Stimulated activated CD8-positive, alpha-beta memory T cell treated with anti-CD3 and anti-CD28 coated beads, Interleukin-15, amount 100 ng/mL, for 4 hours (primary cell): ENCODE measurements at places on chromosomes 12 and 14.

GRCh38 chr14:103931422-103931821 lies 3.2 kb downstream of the TDRD9 start:
- no peak for DNase-seq

DNA sequence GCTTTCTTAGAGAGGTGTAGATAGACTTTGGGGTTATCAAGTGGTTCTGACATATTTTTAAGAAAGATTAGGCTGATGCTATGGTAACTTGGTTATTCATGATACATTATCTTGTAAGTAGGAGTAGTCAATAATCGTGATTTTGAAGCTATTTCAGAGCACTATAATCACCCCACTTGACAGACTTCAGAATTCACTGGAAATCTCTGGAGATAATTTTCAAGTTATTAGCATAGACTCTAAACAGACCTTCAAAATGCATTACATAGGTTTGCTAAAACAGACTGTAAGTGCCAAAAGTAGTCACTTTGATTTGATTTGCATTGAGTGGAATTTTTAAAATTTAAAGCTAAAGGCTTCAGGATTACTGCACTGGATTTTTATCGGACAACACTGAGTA lies 74.3 kb downstream of the ERGIC2 start:
- DNase-seq = no peak

DNA sequence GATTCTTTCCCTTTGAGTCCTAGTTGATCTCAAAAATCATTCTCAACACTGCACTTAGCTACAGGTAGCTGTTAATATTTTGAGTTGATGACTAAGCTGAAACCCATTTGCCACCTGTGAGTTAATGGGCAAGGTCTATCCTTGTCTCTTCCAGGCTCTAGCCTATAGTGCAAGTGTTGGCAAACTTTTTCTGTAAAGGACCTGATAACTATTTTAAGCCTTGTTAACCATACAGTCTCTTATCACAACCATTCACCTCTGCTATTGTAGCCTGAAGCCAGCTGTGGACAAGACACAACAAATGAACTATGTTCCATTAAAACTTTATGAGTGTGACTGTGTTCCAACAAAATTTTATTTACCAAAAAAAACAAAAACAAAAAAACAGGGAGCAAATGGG lies 19.4 kb downstream of the RAP1B start:
- DNase-seq = no peak

DNA sequence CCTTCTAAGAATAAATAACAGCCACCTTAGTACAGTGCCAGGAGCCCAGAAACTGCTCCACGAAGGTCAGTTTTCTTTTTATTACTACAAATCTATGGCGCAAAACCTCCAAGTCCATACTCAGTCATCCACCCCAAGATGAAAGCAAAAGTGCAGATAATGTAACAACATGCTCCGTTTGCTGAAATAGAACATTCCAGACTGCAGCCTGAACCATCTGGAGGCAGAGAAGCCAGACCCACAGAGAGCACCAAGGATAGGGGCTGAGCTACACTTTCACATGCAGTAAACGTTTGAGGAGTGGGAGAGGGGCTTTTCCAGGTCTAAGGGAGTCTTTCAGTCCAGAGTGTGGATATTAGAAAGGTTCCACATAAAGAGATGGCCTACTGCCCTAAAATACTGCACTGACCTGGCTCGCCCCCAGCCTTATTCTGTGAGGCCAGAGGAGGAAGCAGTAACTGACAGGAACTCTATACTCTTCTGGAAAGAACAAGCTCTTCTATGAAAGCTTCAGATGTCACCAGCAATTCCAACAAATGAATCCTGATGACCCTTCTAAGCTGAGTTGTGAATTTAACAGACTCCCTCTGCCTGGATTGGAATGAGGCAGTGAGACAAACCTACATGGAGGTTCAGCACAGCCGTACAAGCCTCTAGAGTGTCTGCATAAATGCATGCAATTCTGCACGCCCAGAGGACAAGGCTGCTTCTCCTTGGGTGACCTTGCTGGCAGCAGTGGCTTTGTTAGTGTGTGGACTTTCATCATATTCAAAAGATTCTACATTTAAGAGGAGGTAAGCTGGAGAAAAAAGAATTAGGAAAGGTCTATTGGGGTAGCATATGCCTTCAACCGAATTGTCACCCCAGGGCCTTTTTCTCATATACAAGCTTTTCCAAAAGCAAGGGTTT lies 153.9 kb upstream of the EGLN3 start:
- DNase-seq = no peak

- no peak for DNase-seq
Observed at GRCh38 chr12:7441216-7441615, 2.7 kb downstream of the CD163L1 start.

GRCh38 chr12:103647267-103647666 lies 60.2 kb downstream of the STAB2 start:
- DNase-seq = no peak

DNA sequence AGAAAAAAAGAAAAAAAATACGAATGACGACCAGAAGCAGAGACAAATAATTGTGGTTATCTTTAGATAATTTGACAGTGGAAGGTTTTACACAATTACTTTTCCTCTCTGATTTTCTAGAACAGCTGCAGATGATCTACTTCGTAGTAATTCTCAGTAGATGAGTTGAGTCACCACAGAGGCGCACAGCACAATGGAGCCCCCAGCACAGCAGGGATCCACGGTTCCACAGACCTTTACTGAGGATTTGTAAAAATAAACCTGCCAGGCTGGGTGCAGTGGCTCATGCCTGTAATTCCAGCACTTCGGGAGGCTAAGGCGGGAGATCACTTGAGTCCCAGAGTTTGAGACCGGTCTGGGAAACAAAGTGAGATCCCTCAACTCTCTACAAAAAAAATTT lies 29.3 kb downstream of the AMN start:
- no peak for DNase-seq

DNA sequence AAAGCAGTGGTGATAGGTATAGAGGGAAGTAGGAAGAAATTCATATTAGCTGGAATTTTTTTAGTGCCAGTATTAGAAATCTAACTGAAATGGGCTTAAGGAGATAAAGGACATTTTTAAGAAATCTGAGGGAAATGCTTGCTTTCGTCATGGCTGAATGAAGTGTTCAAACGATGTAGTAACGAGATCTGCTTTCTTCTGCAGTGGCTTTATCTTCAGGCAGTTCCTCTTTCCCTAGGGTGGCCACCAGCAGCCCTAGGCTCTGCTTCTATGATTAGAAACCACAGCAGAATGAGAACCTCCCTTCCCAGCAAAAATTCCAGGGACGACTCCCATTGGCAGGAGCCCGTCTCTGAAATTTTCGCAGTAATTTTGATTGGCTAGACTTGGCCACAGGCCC lies 163.9 kb upstream of the FRMD6 start:
- DNase-seq = no peak

DNA sequence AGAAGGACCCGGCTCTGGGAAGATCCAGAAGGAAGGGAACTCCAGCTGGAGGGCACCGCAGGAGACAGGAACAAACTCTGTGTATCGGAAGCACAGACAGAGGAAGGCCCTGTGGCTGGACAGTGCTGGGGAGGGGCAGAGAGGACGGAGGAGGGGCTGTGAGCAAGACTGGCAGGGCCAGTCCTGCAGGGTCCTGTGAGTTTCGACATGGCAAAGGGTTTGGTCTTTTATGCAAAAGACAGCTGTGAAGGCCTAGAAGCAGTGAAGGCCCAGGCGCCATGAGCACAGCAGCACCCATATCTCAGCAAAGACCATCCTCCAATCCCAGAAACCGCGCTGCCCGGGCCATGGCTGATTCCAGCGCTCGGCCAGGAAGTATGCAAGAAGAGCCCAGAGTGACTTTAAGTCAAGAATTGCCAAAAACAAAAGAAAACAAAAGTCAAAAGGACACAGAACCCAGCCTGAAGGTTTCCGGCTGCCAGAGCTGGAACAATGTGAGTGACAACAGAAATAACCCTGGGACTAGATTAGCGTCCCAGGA lies 126.5 kb downstream of the NCOR2 start:
- no peak for DNase-seq

DNA sequence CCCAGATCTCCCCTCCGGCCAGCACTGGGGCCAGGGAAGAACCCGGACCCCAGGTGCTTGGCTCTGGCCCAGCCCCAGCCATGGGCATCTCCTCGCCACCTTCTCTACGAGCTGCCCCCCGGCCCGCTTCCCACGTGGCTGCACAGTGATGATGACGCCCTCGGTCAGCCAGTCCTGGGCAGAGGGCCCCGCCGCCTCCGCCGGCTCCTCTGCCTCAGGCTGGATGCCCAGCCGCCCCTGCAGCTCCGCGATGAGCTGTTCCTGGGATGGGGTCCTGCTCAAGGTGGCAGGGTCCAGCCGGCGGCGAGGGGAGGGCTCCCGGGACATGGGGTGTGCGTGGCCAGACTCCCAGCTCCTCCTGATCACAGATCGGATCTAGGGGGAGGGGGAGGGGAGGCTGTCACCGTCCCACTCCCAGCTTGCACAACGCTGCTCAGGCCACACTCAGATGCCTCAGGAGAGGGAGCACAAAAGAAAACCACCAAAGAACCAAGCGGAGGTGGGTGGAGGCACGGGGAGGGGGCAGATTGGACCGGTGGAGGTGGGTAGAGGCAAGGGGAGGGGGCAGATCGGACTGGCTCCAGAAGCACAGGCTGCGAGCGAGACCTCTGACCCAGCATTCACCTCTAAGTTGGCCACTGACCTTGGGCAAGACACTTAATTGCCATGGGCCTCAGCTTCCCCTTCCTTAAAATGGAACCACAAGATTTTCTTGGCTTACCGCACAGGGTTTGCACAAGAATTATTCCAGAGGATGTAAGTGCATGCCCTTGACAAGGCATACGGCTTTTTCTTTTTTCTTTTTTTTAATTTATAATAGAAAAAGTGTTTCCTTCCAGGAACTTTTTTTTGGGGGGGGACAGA lies 16.1 kb upstream of the RPLP0 start:
- no peak for DNase-seq

GRCh38 chr12:2856051-2856450 lies 788 bp downstream of the TEX52 start:
- DNase-seq = no peak

DNA sequence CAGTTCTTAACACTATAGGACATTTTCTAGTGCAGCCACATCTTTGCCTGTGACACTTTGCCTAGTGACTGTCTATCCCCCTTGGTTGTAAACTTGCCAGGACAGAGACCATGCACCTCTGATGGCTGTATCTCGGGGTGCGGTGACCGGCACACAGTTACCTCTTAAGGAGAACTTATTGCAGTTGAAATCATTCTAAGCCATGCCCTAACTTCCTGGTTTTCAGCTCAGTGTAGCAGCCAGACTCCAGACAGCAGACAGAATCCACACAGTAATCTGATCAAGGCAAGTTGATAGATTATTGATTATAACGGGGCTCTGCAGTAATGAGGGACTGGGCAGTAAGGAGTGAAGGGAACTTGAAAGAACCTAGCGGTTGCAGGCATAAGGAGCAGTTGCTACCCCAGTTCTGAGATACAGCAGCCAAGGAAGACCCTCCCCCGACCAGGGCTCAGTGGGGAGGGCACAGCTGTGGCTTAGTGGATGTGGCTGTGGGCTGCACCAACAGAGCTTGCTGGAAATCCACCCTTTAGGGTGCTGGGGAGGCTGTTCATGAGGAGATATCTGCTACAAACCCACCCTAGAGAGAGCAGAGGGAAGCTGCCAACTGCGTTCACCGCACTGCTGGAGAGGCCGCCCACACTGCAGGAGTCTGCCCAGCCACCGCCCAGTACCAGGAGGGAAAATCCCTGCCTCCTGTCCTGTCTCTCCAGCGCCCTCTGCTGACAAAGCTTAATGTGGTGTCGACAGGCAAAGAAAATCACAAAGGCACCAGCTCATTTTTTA lies 58.2 kb upstream of the BEGAIN start:
- peak; percentile 35 for DNase-seq

- no peak for DNase-seq
Observed at GRCh38 chr12:96824074-96824837, 82.8 kb upstream of the NEDD1 start.

GRCh38 chr12:21438643-21439042 lies 1.2 kb downstream of the PYROXD1 start:
- DNase-seq = no peak

GRCh38 chr12:125129179-125129571 lies 63.9 kb downstream of the AACS start:
- no peak for DNase-seq

DNA sequence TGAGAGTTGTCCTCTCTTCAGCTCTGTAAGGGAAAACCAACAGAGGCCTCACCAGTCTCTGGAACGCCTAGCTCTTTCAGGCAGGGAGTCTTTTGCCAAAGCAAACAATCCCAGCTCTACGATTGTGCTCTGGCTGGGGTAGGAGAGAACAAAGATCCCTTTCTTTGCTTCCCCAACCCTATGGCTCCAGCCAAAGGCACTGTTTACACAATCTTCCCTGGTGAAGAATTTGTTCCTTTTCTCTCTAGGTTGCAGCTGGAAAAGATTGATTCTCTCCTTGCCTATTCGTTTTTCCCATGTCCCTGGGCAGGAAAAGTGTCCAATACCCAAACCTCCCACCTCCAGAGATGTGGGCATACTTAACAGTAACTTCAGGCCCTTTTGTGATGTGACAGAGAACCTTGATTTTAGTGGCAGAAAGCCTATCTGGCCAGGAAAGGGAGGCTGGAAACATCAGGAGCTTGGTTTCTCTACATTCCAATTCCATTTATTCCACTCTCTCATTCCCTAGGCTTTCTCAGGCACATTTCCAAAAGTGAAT lies 16.8 kb downstream of the ATP5MC2 start:
- no peak for DNase-seq

GRCh38 chr12:100539202-100539601 lies 34.3 kb upstream of the GAS2L3 start:
- no peak for DNase-seq

DNA sequence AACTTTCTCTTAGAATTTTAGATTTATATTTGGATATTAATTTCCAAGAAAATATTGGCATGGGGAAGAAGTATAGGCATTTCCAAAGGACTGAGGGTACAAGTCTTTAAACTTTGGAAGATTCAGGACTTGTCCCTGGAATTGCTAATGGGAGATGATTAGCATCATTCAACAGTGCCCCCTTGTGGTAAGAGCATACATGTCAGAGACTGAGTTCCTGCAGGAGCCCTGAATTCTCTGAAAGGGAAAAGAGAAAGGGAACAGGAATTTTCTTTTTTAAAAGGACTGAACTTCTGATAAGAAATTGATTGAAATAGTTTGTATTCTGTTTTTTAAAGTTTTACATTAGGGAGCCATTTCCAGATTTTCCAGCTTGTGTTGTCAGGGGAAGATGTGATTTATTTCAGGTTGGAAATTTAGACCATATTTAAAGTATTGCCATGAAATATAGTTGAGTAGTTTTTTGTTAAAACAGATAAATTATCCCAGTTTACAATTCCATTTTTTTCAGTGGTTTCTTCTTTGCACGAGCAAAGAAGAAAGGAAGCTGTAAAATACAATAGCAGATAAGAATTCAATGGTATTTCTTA lies 44.0 kb upstream of the REP15 start:
- DNase-seq = no peak

GRCh38 chr12:92288561-92288960 lies 142.9 kb upstream of the BTG1 start:
- no peak for DNase-seq

DNA sequence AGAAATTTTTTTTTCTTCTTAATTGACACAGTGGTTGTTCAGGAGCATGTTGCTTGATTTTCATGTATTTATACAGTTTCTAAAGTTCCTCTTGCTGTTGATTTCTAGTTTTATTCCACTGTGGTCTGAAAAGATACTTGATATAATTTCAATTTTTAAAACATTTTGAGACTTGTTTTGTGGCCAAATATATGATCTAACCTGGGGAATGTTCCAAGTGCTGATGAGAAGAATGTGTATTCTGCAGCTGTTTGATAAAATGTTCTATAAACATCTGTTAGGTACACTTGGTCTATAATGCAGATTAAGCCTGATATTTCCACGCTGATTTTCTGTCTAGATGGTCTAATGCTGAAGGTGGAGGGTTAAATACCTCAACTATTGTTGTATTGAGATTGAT lies 151.4 kb upstream of the IFNG-AS1 start:
- no peak for DNase-seq

- no peak for DNase-seq
Observed at GRCh38 chr14:66359500-66359899, 126.7 kb upstream of the CCDC196 start.
